Stimulated activated CD4-positive, alpha-beta T cell treated with anti-CD3 and anti-CD28 coated beads, Interleukin-15, amount 100 ng/mL, for 1 hour (primary cell): ENCODE measurements at places on chromosomes 7 and 10.

- DNase-seq, result no peak
These were observed 365.2 kb downstream of the PLXDC2 start for GRCh38 chr10:20181434-20181833.

DNA sequence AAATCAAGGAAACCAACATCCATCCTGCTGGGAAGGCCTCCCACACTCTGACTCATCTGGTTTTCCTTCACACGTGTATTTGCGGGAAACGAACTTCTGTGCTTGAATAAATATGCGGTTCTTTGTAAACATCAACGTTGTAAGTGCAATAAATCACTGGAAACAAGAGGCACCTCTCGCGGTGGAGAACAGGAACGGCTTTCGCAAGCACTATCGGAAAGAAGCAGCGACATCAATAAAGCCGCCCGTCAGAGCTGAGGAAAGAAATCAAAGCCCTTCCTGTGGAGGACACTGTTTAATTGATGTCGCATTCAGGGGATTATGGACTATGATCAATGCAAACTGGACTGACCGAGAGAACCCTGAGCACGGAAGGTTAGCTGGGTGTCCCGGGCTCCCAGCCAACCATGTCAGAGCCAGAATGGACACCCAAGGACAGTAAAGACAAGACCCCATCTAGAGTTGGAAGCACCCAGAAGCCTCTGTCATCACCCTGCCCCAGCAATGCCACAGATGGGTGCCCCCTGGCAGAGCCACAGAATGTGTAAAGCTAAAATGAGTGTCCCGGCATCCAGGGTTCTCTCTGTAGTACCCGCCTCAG lies 37.6 kb downstream of the OAT start:
- no peak for DNase-seq

GRCh38 chr7:41378156-41378555 lies 324.7 kb downstream of the INHBA start:
- DNase-seq, result no peak

- DNase-seq, result no peak
These were observed 30.5 kb upstream of the BHLHA15 start for GRCh38 chr7:98180751-98181150.

DNA sequence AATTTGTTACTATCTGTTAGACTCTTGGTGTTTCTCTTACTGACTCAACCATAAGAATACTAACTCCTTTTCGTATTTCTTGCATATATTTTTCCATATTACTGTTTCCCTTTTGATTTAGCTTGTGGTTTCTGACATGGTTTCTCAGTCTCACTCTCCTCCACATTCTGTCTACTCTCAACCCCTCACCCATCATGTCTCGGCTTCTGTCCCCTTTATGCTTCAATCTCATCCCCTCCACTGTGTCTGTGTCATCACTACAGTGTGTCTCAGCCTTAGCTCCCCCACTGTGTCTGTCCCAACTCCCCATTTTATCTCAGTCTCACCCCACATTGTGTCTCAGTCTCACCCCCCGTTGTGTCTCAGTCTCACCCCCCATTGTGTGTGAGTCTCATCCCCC lies 126.9 kb downstream of the VIPR2 start:
- DNase-seq, result no peak

DNA sequence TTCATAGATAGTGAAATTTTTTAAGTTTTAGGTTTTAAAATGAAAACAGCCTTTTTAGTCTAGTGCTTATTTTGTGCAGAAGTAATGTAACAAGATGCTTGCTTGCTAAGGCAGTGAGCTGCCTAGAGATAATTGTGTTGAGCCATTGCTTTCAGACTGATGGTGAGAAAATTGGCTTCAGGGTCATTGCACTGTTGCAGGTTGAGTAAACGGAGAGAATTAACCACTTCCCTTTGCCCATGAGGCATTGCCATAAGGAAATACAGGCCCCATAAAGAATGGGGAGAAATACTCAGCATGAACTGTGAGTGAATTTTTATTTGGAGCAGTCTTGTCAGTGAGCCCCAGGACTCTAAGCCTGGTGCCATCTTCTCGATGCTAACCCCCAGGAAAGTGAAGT lies 140.5 kb downstream of the LRRC4 start:
- DNase-seq, result no peak

DNA sequence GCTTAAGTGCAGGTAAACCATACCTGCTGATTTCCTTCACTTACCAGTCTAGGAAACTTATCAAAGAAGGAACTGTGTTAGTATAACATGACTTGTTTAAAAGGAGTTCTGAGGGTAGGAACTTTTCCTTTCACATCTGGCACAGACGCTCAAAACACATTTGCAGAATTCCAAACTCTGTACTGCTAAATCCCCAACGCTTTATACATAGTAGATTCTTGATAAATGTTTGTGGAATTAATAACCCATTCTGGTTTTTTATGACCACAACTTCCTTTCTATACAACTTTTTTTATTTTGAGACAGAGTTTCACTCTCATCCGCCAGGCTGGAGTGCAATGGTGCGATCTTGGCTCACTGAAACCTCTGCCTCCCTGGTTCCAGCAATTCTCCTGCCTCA lies 7.7 kb upstream of the TRUB1 start:
- DNase-seq, result no peak

- no peak for DNase-seq
These were observed 764.3 kb downstream of the SUGCT start for GRCh38 chr7:40899151-40899550.

- no peak for DNase-seq
These were observed 245.1 kb downstream of the STK31 start for GRCh38 chr7:23955145-23955544.

GRCh38 chr7:155795401-155795800 lies 16.9 kb downstream of the SHH start:
- no peak for DNase-seq

GRCh38 chr7:128867241-128867640 lies 4.6 kb downstream of the ATP6V1F start:
- DNase-seq, result no peak

DNA sequence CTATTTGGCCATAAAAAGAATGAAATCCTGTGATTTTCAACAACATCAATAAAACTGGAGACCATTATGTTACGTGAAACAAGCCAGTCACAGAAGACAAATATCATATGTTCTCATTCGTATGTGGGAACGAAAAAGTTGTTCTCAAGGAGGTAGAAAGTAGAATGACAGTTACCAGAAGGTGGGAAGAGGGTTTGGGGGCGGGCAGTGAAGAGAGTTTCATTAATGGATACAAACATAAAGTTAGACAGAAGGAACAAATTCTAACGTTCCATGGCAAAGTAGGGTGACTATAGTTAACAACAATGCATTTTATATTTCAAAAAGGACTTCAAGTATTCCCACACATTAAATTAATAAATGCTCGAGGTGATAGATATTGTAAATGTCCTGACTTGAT lies 97.4 kb downstream of the ZPBP start:
- DNase-seq, result no peak

DNA sequence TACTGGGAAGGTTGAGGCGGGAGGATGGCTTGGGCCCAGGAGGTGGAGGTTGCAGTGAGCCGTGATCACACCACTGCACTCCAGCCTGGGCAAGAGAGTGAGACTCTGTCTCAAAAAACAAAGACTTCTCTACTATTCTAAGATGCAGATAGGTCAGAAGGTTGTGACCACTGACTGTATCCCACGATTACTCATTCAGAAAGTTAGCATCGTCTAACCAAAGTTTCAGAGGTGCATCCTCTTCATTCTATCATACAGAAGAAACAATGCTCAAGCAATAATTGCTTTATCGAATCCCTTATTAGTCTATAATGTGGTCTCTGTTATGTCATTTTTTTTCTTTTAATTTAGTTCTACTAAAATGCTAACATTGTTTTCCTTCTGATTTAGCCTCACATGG lies 348.7 kb upstream of the LRGUK start:
- no peak for DNase-seq

DNA sequence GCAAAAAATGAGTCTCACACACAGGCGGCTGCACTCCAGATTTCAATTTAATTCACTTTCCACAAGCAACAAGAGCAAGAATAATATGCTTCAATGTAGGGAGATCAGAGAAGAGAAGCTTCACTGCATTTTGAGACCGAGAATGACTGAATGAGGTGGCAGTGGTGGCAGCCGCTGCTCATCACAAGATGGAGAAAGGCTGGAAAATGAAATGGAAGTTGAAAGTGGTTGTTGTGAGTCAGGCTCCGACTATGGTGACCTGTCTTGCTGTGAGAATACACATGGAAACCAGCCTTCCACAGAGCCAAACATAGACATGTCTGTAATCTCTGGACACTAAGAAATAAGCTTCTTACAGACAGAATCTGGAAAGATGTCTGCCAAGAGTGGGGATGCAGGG lies 499.6 kb upstream of the LRRN3 start:
- DNase-seq, result no peak

DNA sequence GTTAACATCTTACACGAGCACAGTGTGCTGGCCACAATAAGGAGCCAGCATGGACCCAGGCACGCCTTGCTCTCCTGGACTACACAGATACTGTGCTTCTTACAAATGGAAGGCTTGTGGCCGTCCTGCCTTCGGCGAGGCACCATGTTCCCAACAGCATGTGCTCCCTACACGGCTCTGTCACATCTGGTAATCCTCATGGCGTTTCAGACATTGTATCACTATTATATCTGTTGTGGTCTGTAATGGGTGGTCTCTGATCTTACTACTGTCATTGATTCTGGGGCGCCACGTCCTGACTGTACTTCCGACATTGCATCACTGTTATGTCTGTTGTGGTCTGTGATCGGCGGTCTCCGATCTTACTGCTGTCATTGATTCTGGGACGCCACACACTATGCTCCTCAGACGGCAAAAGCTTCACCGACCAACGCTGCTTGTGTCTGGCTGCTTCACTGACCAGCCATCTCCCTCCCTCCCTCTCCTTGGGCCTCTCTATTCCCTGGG lies 195.4 kb downstream of the MAD1L1 start:
- DNase-seq, result no peak

DNA sequence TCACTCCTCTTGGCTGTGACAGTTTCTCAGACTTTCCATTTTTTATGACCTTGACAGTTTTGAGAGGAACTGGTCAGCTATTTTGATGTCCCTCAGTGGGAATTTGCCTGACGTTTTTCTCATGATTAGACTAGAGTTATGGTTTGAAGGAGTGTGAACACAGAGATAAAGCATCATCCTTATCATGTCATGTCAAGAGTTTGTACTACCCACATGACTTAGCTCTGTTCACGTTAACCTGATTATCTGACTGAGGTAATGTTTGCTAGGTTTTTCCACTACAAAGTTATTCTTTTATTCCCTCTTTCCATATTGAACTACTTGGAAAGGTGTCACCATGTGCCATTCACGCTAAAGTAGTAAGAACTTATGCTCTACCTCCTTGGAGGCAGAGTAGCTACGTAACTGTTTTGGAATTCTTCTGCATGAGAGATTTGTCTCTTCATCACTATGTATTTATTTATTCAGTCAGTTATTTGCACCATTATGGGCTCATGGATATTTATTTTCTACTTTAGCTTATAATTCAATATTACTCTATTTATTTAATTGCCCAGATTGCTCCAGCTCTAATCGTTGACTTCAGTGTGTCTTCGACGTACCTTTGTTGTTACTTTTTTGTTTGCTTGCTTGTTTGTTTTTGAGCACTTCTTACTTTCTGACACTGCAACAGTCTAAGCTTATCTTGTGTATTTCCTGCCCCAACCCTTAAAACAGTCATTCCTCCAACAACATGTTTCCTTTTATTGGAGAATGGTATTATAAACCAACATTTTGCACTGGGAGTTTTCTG lies 50.4 kb downstream of the CPED1 start:
- DNase-seq, result no peak

GRCh38 chr7:105707967-105708762 lies 126.9 kb upstream of the EFCAB10 start:
- no peak for DNase-seq

GRCh38 chr7:94449151-94449725 lies 54.5 kb downstream of the COL1A2 start:
- no peak for DNase-seq

DNA sequence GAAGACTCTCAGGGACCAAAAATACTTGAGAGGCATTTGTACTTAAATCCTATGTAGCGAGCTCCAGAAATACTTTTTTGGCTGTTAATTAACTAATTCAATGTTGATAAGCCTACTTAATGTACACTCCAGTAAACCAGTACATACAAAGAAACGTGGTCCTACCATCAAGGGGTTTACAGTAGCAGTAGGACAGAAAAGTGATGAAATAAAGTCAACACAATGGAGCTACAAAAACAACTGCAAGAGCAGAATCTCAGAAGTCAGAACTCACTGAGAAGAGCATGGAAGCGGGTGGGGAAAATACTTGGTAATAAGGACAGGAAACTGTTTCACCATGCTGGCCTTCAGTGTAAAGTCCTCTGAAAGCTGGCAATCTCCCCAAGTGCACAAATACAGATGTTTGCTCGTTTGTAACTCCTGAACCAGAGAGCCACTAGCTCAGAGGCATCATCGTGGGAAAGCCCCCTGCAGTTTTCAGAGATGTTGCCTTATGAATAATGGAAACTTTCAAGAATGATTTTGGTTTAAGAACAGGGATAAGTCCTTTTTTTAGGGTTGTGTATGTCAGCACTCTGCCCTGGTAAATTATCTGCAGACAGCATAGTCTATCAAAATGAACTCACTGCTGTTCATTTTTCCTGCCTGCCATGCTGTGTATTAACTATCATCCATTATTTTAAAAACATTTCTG lies 233.2 kb downstream of the SORCS1 start:
- DNase-seq, result no peak

GRCh38 chr10:60167050-60167449 lies 222.6 kb downstream of the ANK3 start:
- DNase-seq, result no peak

GRCh38 chr10:47031211-47031900 lies 120.1 kb downstream of the PTPN20 start:
- DNase-seq, result no peak

- no peak for DNase-seq
These were observed 429.7 kb downstream of the ARL4A start for GRCh38 chr7:13117103-13117502.

DNA sequence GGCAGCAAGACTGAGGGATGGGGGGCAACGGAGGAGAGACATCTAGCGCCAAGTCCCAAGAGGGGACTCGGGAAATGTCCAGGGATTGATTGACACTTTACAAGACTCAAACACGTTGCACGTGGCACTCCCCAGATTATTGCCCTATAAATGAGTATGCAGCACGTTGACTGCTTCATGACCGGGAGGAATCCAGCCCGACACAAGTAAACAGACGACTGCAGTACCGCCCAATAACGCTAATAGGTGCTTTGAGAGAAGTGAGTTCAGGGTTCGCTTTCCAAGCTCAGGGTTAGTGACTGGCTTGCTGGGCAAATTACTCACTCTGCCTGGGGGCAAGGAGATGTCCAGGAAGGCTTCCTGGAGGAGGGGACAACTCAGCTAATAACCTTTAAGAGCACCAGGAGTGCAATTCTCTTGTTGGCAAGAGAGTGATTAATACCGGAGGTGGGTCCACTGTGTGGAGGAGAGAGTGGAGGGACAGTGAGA lies 73.3 kb upstream of the MYL10 start:
- no peak for DNase-seq

GRCh38 chr10:124149189-124150042 lies 56.0 kb upstream of the CHST15 start:
- no peak for DNase-seq

GRCh38 chr10:110221044-110221720 lies 13.8 kb downstream of the MXI1 start:
- DNase-seq, result no peak

GRCh38 chr10:103683851-103684250 lies 171.5 kb downstream of the SH3PXD2A start:
- no peak for DNase-seq

- DNase-seq, result no peak
These were observed 893.9 kb downstream of the CCSER2 start for GRCh38 chr10:85222300-85222699.

- DNase-seq, result no peak
These were observed 26.0 kb upstream of the ZNF735 start for GRCh38 chr7:64180989-64181388.
